A549 treated with DMSO at 1 μM for 4 hours (cell line): ENCODE measurements at places on chromosomes 2 and 18. TPM values are rescaled to one million over a fixed set of nuclear protein-coding genes. Genes with fewer than 3 reads are reported as not detected.

ITM2C gene
- 73.2 to 79.9 TPM (median 76.6 TPM) in 5 replicates for total RNA-seq

FAM228A gene
- not detected in 5 replicates for total RNA-seq

EGR4 gene
- total RNA-seq: 0.11 to 0.32 TPM (median 0.25 TPM) in 5 replicates

DNAH6 gene
- total RNA-seq: 0.01 to 0.06 TPM (median 0.02 TPM) in 5 replicates

CYP26B1 gene
- 12.2 to 15.5 TPM (median 14.9 TPM) in 5 replicates for total RNA-seq

DAW1 gene
- 1.6 to 2.7 TPM (median 1.7 TPM) in 5 replicates for total RNA-seq

GPAT2 gene
- total RNA-seq: not detected in 5 replicates

CXCR1 gene
- not detected in 5 replicates for total RNA-seq

SNORC gene
- 5.4 to 13.3 TPM (median 10.3 TPM) in 5 replicates for total RNA-seq

ANKRD30BL gene
- not detected in 5 replicates for total RNA-seq
